ENCODE measurements at places on chromosomes 5 and 9.

DNA sequence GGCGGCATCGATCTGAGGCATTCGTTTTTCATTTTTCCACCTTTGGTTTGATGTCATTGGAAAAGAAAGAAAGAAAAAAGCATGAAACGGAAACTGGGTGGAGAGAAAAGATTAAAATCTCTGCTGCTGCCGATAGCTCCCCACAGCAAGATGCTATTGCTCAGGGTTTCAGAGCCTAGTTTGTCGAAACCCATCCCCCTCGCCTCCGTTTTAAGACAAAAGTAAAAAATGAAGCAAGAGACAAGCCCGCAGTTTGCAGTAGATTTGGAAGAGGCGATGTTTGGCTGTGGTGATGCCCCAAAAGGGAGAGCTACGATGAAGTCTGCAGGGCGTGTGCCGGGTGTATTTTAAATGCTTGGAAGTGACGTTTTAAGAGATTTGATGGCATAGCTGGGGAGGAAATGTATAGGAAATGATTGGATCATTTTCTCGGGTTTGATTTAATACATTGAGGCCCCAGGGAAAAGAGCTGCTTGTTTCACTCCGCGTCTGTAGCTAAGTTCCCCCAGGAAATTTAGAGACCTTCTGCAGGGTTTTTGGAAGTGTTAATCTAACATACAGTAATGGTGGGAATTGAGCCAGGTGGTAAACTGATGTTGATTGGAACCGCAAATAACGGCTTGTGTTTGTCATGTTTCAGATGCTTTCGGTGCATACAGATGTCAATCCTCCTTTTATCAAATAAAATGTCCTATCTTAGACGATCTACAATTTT, 909 bp downstream of the NDFIP1 start:
- peak; percentile 20 for DNase-seq

GRCh38 chr5:173378727-173379126, 50.5 kb upstream of the STC2 start:
- DNase-seq: no peak

GRCh38 chr5:133842846-133843611, 125.4 kb downstream of the C5orf15 start:
- no peak for DNase-seq

DNA sequence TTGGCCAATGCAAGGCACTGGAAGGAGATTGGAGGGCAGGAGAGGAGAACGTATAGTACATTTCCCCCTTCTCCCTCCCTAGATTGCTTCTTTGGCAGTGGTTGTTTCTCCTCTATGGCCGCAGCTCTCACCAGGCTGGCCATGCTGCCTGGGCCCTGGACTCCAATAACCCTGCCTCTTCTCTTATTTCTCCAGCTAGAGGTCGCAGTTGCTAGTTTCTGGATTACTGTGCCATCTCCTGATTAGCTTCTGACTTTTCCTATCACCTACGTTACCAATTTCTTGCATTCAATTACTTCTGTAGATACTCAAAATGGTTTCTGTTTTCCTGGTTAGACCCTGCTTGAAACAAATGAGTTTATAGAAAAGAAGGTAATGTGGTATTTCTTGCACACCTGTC, 2.4 kb upstream of the MACIR start:
- DNase-seq: no peak

- no peak for DNase-seq
Observed at GRCh38 chr9:69120380-69121154, 53.5 kb upstream of the TJP2 start.

GRCh38 chr5:149799119-149799623, 69.1 kb downstream of the PPARGC1B start:
- DNase-seq: no peak

DNA sequence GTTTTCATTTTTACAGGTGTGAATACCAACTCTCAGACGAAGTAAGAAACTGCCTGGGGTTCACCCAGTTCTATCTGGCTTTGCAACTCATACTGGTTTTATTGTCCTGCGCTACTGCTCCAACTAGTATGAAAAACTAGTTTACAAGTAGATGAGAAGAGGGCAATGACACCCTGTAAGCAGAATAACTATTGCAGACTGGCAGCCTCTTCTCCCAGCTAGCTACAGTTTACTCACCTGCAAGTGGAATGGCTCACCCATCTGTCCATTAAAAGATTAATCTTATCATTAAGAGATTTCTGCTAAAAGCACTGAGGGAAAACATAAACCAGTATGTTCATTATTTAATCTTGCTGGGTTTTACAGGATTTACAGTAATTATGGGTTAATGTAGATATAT, 113.4 kb downstream of the FRMD3 start:
- DNase-seq: no peak

DNA sequence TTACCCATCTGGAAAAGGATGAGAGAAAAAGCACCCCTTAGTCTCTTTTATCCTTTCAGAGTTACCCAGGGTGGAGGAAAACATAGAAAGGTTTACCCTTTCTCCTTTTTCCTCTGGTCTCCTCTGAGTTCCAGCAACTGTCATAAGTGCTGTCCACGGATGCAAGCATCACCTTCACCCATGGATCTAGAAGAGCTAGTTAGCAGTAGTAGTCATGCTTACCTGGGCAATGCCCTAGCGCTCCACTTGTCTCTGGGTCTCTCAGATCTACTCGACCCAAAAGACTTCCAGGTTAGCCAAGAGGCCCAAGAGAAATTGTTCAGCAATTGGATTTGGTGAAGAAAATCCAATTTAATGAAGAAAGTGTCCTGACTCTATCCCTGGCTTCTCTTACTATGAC, 656.2 kb upstream of the PTPRD start:
- DNase-seq: no peak

DNA sequence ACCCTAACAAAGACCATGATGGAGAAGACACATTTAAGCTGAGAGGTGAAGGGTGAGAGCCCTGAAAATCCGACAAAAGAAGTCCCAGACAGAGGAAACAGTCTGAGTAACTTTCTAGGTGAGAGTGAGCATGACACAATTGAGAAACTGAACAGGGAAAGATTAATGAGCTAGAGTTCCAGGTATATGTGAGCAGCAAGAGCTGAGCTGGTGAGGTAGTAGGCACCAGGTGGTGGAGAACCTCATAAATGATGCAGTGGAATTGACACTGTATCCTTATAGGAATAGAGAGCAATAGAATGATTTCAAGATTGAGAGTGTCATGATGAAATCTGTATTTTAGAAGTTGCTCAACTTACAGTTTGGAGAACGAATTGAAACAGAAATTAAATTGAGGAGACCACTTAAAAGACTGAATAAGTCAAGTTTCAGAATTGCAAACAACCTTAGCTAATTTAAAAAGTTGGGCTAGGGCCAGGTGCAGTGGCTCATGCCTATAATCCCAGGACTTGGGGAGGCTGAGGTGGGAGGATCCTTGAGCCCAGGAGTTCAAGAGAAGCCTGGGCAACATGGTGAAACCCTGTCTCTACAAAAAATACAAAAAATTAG, 89.8 kb downstream of the NREP start:
- no peak for DNase-seq

DNA sequence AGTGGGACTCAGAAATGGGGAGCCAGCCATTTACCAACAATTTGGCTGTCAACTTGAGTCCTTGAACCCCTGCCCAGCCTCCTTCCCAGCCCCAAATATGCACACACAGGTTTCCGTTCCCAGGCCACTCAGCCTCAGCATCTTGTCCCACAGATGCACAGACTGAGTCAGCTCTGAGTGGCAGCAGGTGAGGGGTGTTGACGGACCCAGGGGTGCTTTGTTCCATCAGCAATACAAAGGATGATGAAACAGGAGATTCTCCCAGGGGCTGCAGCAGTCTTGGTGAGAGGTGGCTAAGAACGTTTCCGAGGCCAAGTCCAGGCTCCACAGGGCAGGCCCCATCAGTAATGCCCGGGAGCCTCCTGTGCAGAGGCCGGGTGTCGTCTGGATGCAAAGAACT, 4.9 kb upstream of the OLFM1 start:
- DNase-seq: no peak

GRCh38 chr5:165460911-165461310, 1955.5 kb downstream of the MAT2B start:
- no peak for DNase-seq

- no peak for DNase-seq
Observed at GRCh38 chr5:170223360-170223759, 9.4 kb upstream of the C5orf58 start.

- no peak for DNase-seq
Observed at GRCh38 chr5:34657988-34658387, 1.9 kb downstream of the RAI14 start.

- DNase-seq: no peak
Observed at GRCh38 chr5:80254767-80255430, 949 bp downstream of the SERINC5 start.

- no peak for DNase-seq
Observed at GRCh38 chr5:158023266-158023665, 164.3 kb upstream of the CLINT1 start.

GRCh38 chr9:87479801-87480201, 17.9 kb upstream of the DAPK1 start:
- DNase-seq: no peak

DNA sequence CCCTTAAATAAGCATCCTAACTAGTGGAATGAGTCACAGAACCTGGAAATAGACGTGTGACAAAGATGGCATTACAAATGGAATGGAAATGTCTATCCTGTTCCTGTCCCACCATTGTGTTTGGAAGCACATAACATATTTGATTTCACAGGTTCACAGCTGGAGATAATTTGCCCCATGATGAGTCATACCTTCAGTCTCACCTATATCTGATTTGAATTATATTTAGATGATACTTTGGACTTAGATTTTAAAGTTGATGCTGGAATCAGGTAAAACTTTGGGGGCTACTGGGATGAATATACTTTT, 92.5 kb downstream of the CEMIP2 start:
- no peak for DNase-seq

GRCh38 chr5:9126490-9126889, 419.4 kb downstream of the SEMA5A start:
- DNase-seq: no peak

DNA sequence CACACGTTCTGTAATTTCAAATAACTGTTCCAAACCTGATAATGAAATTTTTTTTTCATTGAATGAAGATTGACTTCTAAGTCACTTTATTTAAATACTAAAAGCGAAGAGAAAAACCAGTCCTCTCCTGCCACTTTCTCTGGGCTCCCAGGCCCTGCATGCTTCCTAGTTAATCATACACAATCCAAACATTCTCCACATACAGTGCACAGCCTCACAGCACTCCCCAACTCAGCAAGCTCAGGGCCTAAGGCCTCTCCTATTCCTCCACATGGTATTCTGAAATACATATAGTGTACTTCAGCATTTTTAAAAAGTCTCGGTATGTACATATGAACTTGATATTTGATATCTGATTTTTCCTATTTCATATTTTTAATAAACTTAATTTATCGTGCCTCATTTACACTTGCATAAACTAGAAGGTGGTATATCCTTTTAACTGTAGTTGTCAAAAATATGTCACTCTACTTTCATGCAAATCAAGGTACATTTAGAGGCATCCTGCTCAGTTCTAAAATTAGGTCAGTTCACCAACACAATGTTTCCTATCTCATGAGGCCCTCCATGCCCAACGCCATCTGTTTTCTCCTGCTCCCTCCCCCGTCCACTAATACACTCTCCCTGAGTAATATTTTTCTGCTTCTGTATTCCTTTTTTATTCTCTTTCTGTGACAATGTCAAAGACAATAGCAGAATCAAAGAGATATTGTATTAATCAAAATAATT, 206.7 kb downstream of the ARRDC3 start:
- no peak for DNase-seq

- no peak for DNase-seq
Observed at GRCh38 chr5:41522193-41522786, 11.9 kb upstream of the PLCXD3 start.

DNA sequence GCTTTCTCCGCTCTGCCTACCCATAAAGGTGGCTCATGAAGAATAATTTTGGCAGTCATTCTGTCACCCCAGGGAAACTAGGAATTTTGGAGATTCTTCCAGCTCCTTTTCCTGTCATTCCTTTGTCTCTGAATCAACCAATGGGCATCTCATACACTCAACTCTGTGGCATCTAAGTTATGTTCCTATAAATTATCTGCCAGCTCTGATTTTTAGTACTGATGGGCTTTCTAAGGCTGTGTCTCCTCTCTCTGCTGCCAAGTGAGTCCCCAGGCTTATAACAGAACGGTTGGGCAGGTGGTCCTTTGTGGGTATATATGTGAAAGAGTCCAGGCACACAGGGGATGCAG, 226.8 kb downstream of the NMUR2 start:
- no peak for DNase-seq
